ENCODE measurements at places on chromosomes 12 and 14.

DNA sequence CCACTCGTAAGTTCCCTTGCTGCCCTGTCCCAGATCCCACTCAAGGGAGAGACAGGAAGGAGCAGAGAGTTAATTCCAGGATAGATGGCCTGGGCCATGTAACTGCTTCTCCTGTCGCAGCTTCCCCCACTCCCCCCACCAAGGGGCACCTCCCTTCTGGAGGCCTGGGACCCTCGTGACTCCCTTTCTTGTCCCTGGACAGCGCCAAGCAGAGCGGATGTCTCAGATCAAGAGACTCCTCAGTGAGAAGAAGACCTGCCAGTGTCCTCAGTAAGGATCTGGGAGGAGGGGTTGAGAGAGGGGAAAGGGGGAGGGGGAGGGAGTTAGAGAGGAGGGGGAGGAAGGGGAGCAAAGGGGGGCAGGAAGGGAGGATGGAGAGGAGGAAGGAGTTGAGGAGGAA, 3.0 kb upstream of the GPR162 start:
- no peak for DNase-seq

DNA sequence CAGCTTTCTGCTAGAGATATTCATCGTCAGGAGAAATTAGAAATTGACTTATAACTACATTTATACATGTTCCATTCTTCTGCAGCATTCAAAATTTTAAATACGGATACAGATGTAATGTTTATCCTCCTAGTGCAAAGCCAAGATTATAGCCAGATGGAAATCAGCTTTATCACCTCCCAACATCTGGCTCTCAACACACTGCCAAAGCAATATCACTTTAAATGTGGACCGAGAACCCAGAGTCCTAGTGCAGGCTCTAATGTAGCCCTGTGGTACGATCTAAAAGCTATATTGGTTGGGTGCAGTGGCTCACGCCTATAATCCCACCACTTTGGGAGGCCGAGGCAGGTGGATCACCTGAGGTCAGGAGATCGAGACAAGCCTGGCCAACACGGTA, 6.5 kb downstream of the MLH3 start:
- DNase-seq = no peak

- DNase-seq = no peak
Observed at GRCh38 chr12:56930241-56930640, 4.0 kb downstream of the SDR9C7 start.

DNA sequence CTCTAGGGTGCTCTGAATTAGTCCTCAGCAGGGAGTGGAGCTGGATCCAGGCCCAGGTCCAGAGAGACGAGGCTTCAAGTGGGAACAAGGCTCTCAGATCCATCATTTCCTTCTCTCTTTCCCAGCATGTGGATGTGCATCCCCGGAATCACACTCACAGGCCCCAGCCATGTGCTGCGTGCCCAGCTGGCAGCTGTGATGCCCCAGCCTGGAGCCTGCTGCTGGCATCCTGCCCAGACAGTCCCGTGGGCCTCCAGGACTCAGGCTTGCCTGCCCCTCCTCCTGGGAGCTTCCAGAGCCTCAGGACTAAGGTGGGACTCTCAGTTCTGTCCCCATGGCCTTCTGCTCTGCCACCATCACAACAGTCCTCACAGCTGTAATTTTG, 6.2 kb upstream of the KRT84 start:
- DNase-seq = no peak

- peak; percentile 91 for DNase-seq
Observed at GRCh38 chr12:51752234-51752889, 96.2 kb downstream of the FIGNL2 start.

DNA sequence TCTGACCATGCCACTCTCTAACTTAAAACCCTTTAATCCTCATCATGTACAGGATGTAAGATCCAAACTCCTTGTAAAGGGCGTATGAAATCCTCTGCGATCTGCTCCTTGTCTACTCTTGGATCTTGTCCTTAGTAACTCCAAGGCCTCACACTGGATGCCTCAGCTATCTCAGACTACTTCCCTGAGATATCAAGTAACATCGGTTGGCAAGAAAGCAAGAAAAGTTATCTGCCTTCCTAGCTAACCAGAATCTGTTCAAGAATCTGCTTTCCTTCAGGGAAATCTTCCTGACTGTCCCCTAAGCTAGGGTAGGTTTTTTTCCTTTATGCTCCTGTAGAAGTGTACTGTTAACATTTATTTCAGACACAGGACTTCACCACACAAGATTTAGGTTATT, 82.6 kb downstream of the TAOK3 start:
- no peak for DNase-seq

- no peak for DNase-seq
Observed at GRCh38 chr14:101535701-101536207, 25.5 kb upstream of the DIO3 start.

- no peak for DNase-seq
Observed at GRCh38 chr12:1117371-1117770, 126.3 kb downstream of the ERC1 start.

- DNase-seq = no peak
Observed at GRCh38 chr14:100077441-100077840, 12.2 kb downstream of the EVL start.

DNA sequence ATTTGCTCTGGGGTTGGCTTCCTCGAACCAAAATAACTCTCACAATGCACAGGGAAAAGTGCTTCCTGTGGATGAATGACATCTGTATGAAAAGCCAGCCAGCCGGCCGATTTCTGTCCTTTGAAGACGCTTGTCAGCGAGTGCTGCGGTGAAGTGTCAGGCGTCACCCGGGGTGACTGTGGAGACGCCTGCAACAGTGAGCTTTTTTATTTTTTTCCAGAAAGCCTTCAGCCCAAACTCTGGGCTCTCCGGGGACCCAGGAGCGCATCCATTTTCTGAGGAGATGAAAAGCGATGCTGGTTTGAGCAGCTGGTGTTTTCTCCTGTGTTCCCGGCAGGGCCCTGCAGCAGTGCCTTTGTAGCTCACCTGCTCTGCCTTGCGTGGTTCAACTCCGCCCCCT, 147.9 kb upstream of the MYL2 start:
- DNase-seq = no peak

DNA sequence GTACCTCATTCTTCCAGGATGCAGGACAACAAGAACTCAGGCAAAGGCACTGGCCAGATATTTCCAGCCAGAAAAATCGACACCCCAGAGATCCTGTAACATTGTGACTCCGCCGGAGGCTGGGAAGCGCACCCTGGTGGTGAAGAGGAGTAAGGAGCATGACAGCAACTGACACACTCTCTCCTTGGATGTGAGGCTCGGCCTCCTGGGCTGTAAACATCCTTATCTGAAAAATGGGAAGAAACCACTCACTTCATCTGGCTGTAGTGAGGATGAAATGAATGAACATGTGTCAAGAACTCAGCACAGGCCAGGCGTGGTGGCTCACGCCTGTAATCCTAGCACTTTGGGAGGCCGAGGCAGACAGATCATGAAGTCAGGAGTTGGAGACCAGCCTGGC, 27.5 kb downstream of the TCHP start:
- DNase-seq = peak; percentile 23

DNA sequence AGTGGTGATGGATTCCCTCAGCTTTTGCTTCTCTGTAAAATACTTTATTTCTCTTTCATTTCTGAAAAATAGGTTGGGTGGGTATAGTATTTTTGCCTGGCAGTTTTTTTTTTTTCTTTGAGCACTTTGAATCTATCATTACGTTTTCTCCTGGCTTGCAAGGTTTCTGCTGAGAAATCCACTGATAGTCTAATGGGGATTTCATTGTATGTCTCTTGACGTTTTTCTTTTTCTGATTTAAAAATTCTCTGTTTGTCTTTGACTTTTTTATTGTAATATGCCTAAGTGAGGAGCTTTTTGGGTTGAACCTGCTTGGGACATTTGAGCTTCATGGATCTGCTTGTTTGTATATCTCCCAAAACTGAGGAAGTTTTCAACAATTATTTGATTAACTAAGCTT, 606.0 kb downstream of the KCNH5 start:
- no peak for DNase-seq

- DNase-seq = no peak
Observed at GRCh38 chr12:127399451-127399850, 867.5 kb upstream of the TMEM132C start.

DNA sequence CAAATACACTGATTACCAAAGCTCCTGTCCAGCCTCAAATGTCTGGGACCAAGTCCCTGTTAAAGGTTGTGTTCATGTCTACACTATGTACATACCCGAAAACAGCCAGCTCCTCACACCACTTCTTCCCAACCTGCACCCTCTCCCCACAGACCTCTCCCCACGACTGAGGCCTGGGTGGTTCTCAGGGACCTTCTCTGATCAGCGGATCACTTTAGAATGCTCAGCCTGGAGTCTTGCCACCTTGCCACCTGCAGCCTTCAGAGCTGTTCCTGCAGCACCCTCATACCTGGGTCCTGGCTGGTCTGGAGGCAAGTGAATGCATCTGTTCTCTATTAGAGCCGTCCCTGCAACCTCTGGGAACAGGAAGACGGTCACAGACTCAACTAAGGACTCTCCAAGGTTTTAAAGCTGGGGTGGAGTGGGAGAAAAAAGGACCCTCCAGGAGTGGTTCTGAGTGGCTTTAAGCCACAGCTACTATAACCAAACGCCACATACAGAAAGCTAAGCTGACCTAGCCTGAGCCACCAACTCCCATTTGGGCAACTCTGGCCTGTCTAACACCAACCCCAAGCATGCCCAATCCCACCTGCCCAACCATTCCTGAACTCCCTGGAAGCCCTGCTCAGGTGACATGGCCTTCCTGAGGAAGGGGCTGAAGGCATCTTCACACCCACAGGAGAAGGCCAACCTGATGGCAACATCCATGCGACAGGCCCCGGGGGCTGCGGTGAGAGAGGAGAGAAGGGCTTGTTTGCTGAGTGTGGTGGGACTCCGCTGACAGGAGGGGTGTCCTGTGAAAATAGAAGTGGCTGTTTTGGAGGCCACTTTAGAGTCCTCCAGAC, 8.6 kb downstream of the KRT2 start:
- no peak for DNase-seq

DNA sequence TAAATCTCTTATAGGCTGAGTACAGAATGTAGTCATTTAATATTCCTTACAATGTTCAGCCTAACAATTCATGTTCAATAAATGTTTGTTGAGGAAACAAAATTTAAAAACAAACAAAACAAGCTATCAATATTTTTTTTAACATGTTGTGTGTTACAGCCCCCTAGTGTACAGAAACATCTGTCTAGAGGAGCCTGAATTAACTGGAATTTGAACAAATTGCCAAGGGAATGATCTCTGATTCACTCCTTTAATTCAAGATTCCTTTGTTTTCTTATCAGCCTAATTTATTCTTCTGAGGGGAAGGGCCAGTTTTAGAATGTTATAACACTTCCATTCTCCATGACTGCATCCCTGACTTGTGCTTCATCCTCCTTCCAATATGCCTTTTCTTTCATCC, 127.2 kb downstream of the CMAS start:
- no peak for DNase-seq

DNA sequence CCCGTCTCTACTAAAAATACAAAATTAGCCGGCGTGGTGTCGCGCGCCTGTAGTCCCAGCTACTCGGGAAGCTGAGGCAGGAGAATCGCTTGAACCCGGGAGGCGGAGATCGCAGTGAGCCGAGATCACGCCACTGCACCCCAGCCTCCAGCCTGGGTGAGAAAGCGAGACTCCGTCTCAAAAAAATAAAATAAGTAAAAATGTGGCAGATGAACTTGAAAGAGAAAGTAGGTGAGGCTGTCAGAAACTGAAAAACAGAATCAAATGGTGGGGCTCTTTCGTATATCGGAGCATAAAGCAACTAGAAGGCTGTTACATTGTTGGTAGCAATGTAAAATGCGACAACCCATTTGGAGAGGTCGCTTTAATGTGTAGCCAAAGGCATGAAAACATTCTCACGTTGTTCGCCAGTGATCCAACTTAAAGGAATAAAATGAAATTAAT, 767 bp upstream of the CCNT1 start:
- DNase-seq = no peak

GRCh38 chr14:94665121-94665520, 52.9 kb downstream of the SERPINA3 start:
- DNase-seq = no peak

GRCh38 chr12:41684997-41685396, 459.7 kb downstream of the GXYLT1 start:
- no peak for DNase-seq

GRCh38 chr14:66464261-66464660, 21.9 kb upstream of the CCDC196 start:
- DNase-seq = no peak

DNA sequence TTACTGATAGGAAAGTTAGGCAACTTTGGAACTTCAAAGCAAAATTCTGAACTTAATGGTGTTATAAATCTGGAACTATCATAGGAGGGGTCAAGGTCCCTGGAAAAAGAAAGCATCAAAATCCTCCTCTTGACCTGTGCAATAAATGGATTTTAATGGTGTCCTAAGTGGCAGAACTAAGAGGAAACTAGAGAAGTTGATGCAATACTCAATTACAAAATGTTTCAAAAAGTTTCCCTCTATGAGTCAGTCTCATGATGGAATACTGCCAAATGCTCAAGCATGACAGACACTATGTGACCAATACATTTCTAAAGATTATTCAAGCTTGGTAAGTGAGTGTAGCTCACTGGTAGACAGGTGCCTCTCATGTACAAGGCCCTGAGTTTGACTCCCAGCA, 47.7 kb upstream of the ERGIC2 start:
- peak; percentile 35 for DNase-seq

DNA sequence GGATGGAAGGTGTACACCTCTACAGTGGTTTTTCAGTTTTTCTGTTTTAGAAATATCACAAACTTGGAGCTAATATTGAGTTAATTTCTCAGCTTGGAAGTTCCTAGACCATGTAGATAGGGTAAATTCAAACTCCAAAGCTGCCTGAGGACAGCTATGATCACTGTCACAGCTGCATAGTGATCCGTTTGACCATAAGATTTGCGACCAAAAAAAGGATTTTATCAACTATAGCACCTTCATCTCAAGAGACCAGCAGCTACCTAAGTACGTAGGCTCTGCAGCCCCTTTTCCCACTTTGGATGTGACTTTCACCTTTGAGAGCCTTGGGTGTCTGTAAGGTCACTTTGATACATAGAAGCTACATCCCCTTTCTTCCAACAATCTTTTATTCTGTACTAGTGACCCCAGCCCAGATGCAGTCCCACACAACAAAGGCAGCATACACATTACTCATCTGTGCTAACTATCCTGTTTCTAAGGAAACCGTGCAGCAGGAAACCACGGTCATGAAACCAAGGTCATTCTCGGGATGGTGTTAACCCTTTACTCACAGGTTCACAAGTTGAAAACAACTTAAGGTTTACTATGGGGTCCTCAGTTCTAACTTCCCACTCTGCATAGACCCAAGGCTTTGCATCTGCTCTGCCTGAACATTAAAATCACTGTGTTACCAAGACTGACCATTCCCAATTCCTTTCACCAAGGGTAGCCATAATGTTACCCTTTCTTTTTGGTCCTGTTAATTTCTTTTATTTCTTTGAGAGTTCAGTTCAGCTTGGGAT, 75.4 kb downstream of the IFT81 start:
- DNase-seq = peak; percentile 54

GRCh38 chr14:70935135-70935534, 27.9 kb downstream of the PCNX1 start:
- DNase-seq = no peak

GRCh38 chr14:59630288-59630963, 53.8 kb upstream of the CCDC175 start:
- no peak for DNase-seq

GRCh38 chr12:49091056-49091835, 3.4 kb downstream of the DHH start:
- no peak for DNase-seq
